ENCODE measurements at places on chromosomes 1 and 21. TPM values are rescaled to one million over a fixed set of nuclear protein-coding genes. Genes with fewer than 3 reads are reported as not detected.
A peak's percentile ranks its signal among the peaks of the same experiment; 100 is the strongest.

MATN1 gene
- total RNA-seq = not detected

KIAA1614 gene
- total RNA-seq = 6.5 TPM

PCBP3 gene
- 3.5 TPM for total RNA-seq

ITGB2 gene
- total RNA-seq = 34.5 TPM

TNFSF4 gene
- total RNA-seq = 0.67 TPM

DNA sequence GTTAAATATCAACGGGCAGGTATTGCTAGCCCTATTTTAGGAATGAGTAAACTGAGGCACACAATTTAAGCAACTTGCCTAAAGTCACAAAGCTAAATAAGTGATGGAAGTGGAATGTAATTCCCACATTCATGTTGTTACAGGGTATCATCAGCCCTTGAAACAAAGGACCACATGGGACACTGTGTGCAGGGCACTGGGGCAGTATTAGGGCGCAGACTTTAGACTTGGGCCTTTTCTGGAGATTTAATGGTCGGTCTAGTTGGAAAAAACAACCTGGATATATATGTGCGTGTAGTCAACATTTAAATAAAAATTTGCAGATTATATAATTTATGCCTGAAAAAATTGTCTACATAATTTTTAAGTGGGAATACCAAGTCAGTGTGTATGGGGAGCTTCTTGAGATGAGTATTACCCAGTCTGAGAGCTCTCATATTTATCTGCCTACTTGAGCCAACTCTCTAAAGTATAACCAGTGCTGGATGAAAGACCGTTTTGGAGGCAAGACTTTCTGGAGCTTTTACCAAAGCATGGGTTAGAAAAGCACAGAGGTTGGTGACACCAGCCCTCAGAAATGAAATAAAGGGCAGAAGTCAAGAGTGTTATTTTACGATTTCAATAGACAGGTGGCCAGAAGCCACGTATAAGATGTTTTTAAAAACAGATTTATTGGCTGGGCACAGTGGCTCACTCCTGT lies 1.6 kb downstream of the KDM1A start:
- no peaks in the 10 kb centered on the region for H3K27me3 ChIP-seq
- H3K27ac ChIP-seq = no peak overlapping the region
- H3K4me1 ChIP-seq = peaks cover 10% of the 10 kb centered on the region
- DNase-seq = no peak
- peak overlapping the region; percentile 90 for H3K4me3 ChIP-seq
- H3K36me3 ChIP-seq = no peaks in the 10 kb centered on the region

DNA sequence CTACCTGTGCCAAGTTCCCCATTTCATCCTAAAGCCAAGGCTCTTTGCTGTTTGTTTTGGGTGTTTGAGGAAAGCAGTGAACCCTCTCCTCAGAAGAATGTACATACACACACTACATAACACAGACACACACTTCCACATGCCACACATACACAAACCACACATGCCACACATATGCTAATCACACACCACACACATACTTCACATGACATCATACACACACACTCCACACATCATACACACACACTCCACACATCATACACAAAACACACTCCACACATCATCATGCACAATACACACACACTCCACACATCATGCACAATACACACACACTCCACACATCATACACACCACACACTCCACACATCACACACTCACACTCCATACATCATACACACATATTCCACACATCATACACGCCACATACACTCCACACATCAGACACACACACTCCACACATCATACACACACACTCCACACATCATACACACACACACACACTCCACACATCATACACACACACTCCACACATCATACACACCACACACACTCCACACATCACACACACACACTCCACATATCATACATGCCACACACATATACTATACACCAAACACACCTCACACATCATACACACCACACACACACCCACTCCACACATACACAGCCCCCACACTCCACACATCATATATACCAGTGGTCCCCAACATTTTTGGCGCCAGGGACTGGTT lies 22.7 kb upstream of the ZNF436 start:
- no peak for DNase-seq
- no peaks in the 10 kb centered on the region for H3K27me3 ChIP-seq
- peaks cover 16% of the 10 kb centered on the region for H3K4me1 ChIP-seq
- peaks cover 5% of the 10 kb centered on the region for H3K36me3 ChIP-seq
- H3K4me3 ChIP-seq = no peak overlapping the region
- no peak overlapping the region for H3K27ac ChIP-seq

DNA sequence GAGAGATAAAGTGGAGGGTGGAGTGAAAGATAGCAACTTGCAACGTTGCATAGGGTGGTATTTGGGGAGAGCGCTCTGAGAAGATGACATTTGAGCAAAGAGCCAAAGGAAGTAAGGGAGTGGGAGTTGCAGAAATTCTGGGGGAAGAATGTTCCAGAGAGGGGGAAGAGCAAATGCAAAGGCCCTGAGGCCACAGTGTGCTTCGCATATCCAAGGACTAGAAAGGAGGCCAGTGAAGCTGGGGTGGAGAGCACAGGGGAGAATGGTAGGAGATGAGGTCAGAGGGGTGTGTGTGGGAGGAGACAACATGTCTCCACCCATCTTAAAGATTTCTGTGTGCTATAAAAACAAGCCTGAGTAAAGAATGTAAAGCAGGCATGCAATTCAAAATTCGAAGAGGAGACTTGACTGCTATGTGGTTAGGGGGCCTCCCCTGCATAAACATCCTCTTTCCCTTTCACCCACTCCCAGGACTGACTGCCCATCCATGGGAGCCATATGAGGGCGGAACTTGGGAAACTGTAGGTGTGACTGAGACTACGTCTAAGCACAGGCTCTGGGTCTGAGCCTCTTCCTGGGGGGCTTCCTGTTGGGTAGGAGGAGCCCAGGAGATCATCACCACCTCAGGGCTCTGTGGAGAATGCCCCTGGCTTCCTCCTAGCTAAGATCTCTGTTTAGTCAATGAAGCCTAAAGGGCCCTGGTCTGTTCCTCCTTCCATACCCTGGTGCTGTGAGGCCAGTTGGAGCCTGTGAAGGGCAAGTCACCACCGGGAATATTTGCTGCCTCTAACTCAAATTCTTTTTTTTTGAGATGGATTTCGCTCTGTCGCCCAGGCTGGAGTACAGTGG lies 2.9 kb upstream of the CLIC4 start:
- no peaks in the 10 kb centered on the region for H3K4me1 ChIP-seq
- H3K27ac ChIP-seq = peak overlapping the region; percentile 99
- no peaks in the 10 kb centered on the region for H3K27me3 ChIP-seq
- no peak overlapping the region for H3K4me3 ChIP-seq
- no peaks in the 10 kb centered on the region for H3K36me3 ChIP-seq

- H3K27ac ChIP-seq = no peak overlapping the region
- H3K4me3 ChIP-seq = no peak overlapping the region
- no peaks in the 10 kb centered on the region for H3K36me3 ChIP-seq
Observed at GRCh38 chr1:187203257-187203656, 374.5 kb downstream of the PLA2G4A start.

- no peak for DNase-seq
- no peaks in the 10 kb centered on the region for H3K4me1 ChIP-seq
- no peak overlapping the region for H3K27ac ChIP-seq
- H3K36me3 ChIP-seq = no peaks in the 10 kb centered on the region
- no peak overlapping the region for H3K4me3 ChIP-seq
Observed at GRCh38 chr1:152906023-152906565, 2.3 kb upstream of the IVL start.

DNA sequence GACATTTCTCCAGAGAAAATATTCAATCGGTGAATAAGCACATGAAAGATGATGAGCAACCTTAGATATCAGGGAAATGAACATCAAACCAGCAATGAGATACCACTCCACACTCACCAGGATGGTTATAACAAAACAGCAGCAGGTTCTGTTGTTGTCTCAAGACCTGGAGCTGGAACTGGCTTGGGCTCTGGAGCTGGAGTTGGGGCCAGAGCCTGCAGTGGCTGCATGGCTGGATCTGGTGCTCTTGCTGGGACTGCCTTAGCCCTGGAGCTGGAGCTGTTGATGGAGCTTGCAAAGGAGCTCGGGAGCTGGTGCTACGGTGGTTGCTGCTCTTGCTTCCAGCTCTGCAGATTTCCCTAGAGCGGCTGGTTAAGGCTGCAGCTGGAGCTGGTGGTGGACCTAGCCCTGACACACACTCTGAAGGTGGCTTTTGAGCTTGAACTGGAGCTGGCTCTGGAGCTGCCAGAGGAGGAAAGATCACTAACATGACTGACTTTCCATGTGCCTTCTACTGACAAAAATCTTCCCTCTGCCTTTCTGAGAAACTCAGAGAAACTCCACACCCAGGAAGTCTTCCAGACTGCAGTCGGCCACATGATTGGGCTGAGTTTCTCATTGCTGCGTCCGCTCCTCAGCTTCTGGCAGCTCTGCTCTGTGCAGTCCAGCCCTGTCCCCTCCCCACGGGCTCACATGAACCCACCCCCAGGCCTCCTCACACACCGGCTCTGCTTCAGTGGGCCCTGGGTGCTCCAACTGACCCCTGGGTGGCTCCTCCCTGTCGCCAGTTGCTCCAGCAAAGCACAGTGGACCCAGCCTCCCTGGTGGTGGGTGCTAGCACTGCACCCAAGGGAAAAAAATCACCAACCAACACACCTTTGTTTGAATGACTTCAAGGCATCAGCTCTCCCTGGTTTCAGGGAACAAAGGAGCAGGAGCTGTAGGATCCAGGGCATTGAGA lies 139.1 kb upstream of the FMN2 start:
- no peaks in the 10 kb centered on the region for H3K36me3 ChIP-seq
- no peak overlapping the region for H3K27ac ChIP-seq
- no peak overlapping the region for H3K4me3 ChIP-seq
- H3K4me1 ChIP-seq = no peaks in the 10 kb centered on the region

Data from heart left ventricle (tissue), 16 donors.